ENCODE measurements at places on chromosomes 3 and 15.

DNA sequence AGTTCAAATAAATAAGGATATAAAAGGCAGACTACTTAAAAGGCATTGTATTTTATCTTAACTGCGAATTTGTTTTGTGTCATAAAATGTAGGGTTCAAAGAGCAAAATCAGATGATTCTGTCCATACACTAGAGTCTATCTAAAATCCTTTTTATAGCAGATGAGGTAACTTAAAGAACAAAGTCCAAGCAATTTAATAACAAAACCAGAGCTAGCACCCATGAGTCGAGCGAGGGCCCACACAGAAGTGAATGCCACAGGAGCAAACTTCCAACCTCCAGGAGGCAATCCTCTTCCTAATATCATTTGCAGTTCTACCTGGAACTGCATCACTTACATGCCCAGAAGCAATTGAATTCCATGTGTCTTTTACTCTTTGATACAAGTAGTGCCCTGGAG lies 35.4 kb upstream of the KBTBD8 start:
- no peak for DNase-seq

GRCh38 chr3:122760453-122761271 lies 33.0 kb downstream of the HSPBAP1 start:
- no peak for DNase-seq

- DNase-seq, result no peak
These were observed 9.8 kb upstream of the RUVBL1 start for GRCh38 chr3:128133273-128133883.

- DNase-seq, result no peak
These were observed 135.3 kb downstream of the FEZF2 start for GRCh38 chr3:62238003-62238402.

DNA sequence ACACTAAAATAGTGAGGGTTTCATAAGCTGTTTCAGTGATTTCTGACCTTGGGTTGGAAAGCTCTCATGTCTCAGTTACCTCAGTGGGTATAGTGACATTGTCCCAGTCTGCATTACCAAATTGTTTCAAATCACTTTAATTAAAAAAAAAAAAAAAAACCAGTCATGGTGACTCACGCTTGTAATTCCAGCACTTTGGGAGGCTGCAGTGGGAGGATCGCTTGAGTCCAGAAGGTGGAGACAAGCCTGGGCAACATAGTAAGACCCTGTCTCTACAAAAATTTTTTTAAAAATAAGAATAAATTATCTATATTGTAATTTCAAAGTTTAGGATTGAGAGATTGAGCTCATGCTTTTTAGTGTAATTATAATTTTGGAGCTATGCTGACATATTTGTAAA lies 78.0 kb downstream of the MBNL1 start:
- no peak for DNase-seq

DNA sequence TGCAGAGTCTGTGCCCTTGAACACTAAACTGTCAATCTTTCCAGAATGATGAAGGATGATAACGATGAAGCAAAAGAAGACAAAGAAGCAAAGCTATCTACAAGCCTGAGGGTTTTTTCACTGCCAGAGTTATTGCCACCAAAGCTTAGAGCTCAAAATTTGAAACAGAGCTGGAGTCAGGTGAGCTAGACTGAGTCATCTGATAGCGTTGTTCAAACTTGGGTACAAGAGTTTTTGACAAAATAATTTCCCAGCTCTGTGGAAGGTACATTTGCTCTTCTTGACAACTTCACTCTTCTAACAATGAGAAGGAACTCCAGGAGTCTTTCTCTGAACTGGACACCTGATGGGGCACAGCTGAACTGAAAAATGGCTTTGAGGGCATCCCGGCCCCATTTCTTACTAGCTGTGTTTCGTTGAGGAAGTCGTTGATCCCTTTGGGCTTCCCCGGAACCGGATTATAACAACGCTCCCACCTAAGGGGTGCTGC lies 715 bp downstream of the MCCC1 start:
- no peak for DNase-seq

- no peak for DNase-seq
These were observed 334.5 kb upstream of the KCNMB2 start for GRCh38 chr3:178201714-178202113.

- DNase-seq, result no peak
These were observed 7.4 kb downstream of the DPH3 start for GRCh38 chr3:16257309-16257708.

GRCh38 chr15:66595931-66596545 lies 30.2 kb upstream of the LCTL start:
- no peak for DNase-seq

Data from Right ventricle myocardium inferior (tissue), 1 donor.